ENCODE measurements at places on chromosomes 5 and 9. TPM values are rescaled to one million over a fixed set of nuclear protein-coding genes. Genes with fewer than 3 reads are reported as not detected.
A peak's percentile ranks its signal among the peaks of the same experiment; 100 is the strongest.

NTRK2 gene
- 58.8 TPM for polyA plus RNA-seq

INSL4 gene
- polyA plus RNA-seq, result not detected

PCDHGB6 gene
- 3.8 TPM for polyA plus RNA-seq

DNA sequence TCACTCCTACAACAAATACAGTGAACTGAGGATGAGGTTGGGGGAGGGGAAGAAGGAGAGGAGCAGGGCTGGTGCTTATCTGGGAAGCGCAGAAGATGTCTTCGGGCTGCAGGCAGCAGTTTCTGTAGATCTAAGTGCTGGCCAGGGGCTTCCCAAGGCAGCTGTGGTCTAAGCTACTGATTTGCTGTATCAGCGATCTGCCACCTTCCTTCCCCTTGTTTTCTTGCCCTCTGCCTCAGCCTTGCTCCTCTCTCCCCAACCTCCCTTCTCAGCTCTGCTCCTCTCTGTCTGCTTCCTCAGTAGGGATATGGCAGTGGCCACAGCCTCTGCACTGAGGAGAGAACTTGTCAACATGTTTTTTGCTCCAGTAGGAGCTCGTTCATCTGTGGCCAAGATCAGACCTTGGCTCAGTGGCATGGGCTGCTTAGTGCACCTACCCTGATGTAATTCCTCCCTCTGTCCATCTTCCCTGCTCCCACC is 42.8 kb upstream of the IL6ST start:
- no peak for DNase-seq

DNA sequence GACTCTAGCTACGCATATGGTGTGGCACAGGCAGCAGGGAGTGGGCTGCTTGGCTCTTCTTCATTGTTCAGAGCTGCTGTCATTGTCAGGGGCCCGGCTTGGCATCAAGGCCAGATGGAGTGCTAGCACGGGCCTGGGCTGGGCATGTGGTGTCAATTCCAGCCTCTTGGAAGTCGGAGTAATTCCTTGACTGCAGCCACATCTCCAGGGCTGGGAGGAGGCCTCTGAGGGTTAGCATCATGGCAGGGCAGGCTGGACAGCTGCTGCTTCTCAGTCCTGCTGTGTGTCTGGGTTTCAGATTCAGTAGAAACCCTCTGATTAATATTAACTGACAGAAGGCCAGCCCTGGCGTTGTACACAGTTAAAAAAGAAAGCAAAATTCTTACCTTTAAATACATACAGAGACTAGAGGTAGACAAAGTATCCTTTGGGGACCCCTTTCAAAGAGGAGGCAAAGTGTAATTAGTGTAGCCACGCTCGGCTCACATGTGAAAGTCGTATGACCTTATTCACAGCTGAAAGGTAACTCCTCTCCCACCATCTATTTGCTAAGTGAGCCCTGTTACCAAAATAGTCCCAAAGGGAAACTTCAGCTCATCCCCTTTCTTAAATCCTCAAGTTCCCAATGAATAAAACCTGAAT is 126.4 kb downstream of the DOCK2 start:
- DNase-seq, result peak; percentile 74

LOX gene
- 1.8 TPM for polyA plus RNA-seq

DNA sequence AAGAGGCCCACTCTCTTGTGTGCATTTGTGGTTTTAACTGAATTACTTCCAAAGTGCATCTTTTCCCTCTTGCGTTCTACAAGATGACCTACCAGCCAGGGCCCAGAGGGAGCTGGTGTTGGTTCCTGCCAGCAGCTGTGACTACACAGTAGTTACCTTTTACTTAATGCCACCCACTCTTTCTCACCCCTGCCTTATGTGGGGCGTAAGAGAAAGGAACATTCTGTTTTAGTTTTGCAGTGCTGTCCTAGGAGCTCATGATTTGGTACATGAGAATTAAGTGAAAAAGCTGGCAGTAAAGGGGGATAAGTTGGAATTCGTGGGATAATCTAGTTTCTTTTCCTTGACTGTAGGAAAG is 45.4 kb downstream of the RCL1 start:
- DNase-seq, result no peak

DNA sequence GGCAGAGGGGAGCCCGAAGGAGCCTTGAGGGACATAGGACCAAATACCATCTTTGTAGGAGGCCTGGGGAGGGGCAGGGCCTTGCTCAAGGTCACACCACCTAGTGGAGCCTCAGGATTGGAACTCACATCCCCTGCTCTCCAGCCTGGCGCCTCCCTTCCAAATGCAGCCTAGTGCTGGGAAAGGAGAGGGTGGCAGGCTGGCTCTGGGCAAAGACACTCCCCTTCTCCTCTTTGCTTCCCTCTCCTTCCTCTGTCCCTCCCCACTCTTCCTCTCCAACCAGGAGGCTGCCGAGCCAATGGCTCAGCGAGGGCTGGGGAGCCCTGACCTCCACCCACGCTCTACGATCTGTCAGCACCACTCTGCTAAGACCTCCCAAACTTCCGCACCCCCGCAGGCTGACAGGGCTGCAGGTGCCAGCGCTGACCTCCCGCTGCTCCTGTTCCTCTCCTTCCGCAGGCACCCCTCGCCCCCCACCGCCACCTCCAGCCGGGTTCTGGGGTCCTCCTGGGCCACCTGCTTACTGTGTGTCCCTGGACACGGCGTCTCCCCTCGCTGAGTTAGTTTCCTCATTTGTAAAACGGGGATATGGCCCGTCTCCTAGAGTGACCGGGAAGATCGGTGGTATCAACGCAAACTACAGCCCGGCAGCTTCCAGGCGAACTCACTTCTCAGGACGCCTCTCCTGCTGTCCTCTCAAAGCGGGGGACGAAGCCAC is 52.9 kb downstream of the C9orf50 start:
- DNase-seq, result peak; percentile 41

DNA sequence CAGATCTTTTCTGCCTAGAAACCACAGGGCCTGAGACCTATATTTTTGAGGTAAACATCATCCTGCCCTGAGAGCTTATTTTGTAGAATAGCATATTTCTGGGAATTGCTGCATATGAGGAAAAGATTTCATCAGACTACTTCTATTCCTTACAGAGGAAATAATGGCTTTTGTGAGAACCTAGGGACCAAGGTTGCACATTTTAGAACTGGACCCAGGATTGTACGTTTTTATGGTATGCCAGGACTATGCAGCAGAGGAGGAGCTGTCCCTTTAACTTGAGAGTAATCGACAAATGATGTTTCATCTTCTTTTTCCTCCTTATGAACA is 2.2 kb upstream of the ALDH1A1 start:
- DNase-seq, result no peak

SLC45A2 gene
- 0.15 TPM for polyA plus RNA-seq
